ENCODE measurements at places on chromosomes 1 and 21. TPM values are rescaled to one million over a fixed set of nuclear protein-coding genes. Genes with fewer than 3 reads are reported as not detected.

- H3K27ac ChIP-seq, result peak overlapping the region; percentile 90
- H3K4me1 ChIP-seq, result peaks cover 22% of the 10 kb centered on the region
- peak overlapping the region; percentile 24 for H3K4me3 ChIP-seq
- no peaks in the 10 kb centered on the region for H3K27me3 ChIP-seq
- no peaks in the 10 kb centered on the region for H3K36me3 ChIP-seq
Measured at GRCh38 chr1:2499986-2500596, 24.0 kb downstream of the PLCH2 start.

DNA sequence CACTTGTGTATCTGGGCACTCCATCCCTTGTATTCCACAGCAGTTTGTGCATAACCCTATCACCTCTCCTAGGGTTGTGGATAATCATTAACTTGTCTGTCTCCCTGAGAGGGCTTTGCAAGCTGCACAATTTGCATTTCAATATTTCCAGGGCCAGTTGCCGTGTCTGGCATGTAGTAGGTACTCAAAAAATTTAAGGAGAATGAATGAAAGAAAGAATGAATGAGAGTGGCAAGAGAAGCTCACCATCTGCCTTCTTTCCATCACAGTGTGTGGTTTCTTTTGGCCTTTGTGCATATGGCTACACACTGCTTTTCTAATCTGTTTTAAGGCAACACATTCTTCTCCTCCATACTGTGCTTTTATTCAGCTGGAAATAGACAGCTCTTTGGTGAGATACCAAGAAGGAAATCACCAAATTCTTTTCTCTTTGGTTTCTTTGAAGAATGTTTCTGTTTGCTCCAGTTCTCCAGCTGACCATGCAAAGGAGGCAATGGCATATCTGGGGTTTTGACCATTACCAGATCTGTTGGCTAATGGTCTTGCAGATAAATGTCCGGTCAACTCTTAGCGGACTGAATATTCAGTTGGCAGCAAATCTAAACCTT lies 49.4 kb downstream of the NGF start:
- H3K4me3 ChIP-seq, result no peak overlapping the region
- no peak for DNase-seq
- no peaks in the 10 kb centered on the region for H3K4me1 ChIP-seq
- no peak overlapping the region for H3K27ac ChIP-seq
- no peaks in the 10 kb centered on the region for H3K36me3 ChIP-seq

- no peaks in the 10 kb centered on the region for H3K36me3 ChIP-seq
- no peaks in the 10 kb centered on the region for H3K4me1 ChIP-seq
- H3K27me3 ChIP-seq, result no peaks in the 10 kb centered on the region
- H3K27ac ChIP-seq, result no peak overlapping the region
- DNase-seq, result no peak
Measured at GRCh38 chr21:18002393-18002792, 183.2 kb upstream of the C21orf91 start.

GRCh38 chr1:36107394-36107793 lies 17.6 kb downstream of the COL8A2 start:
- peaks cover 31% of the 10 kb centered on the region for H3K4me1 ChIP-seq
- no peak for DNase-seq
- no peak overlapping the region for H3K4me3 ChIP-seq
- peak overlapping the region; percentile 46 for H3K27ac ChIP-seq

- H3K36me3 ChIP-seq, result no peaks in the 10 kb centered on the region
- H3K27me3 ChIP-seq, result no peaks in the 10 kb centered on the region
- H3K4me3 ChIP-seq, result no peak overlapping the region
- DNase-seq, result no peak
Measured at GRCh38 chr1:2987773-2988172, 33.5 kb upstream of the ACTRT2 start.

The PDE4B gene
- 26.5 TPM for total RNA-seq

GRCh38 chr1:160855181-160855981 lies 7.3 kb downstream of the CD244 start:
- H3K4me3 ChIP-seq, result no peak overlapping the region
- peaks cover 2% of the 10 kb centered on the region for H3K4me1 ChIP-seq
- H3K27me3 ChIP-seq, result no peaks in the 10 kb centered on the region
- no peaks in the 10 kb centered on the region for H3K36me3 ChIP-seq
- DNase-seq, result no peak

The MROH9 gene
- total RNA-seq, result not detected

The FNDC10 gene
- 7.9 TPM for total RNA-seq

GRCh38 chr1:84583648-84584047 lies 9.4 kb upstream of the CTBS start:
- H3K4me3 ChIP-seq, result no peak overlapping the region
- H3K27me3 ChIP-seq, result peaks cover 4% of the 10 kb centered on the region
- no peak overlapping the region for H3K27ac ChIP-seq
- no peak for DNase-seq

The UBXN10 gene
- 0.22 TPM for total RNA-seq

- H3K4me3 ChIP-seq, result no peak overlapping the region
- H3K4me1 ChIP-seq, result peaks cover 5% of the 10 kb centered on the region
- no peaks in the 10 kb centered on the region for H3K36me3 ChIP-seq
Measured at GRCh38 chr1:234561319-234561718, 48.7 kb downstream of the IRF2BP2 start.

DNA sequence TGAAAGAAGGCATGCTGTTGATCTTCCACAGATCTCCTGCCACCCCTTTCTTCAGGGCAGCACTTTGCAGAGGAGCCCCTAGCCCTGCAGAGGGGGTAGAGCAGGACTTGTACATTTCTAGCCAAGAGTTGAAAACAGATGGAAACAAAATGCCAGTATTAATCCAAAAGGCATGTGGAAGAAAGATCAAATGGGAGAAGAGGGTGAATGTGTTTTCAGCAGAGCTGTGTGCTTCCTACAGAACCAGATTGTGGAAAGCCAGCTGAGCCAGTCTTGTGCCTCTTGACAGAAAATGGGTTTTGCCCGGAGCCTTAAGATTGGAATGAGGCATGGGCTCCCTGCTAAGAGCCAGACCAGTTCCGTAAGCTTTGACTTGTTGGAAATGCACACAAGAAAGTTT lies 105.2 kb upstream of the TSPAN2 start:
- DNase-seq, result no peak
- H3K27ac ChIP-seq, result no peak overlapping the region
- peaks cover 8% of the 10 kb centered on the region for H3K27me3 ChIP-seq
- H3K4me3 ChIP-seq, result no peak overlapping the region
- H3K36me3 ChIP-seq, result no peaks in the 10 kb centered on the region

- H3K36me3 ChIP-seq, result no peaks in the 10 kb centered on the region
- H3K27ac ChIP-seq, result peak overlapping the region; percentile 48
- no peaks in the 10 kb centered on the region for H3K4me1 ChIP-seq
- H3K27me3 ChIP-seq, result peaks cover 32% of the 10 kb centered on the region
- H3K4me3 ChIP-seq, result no peak overlapping the region
- DNase-seq, result no peak
Measured at GRCh38 chr1:22341791-22342605, 109.7 kb upstream of the ZBTB40 start.

The BATF3 gene
- total RNA-seq, result 14.0 TPM

DNA sequence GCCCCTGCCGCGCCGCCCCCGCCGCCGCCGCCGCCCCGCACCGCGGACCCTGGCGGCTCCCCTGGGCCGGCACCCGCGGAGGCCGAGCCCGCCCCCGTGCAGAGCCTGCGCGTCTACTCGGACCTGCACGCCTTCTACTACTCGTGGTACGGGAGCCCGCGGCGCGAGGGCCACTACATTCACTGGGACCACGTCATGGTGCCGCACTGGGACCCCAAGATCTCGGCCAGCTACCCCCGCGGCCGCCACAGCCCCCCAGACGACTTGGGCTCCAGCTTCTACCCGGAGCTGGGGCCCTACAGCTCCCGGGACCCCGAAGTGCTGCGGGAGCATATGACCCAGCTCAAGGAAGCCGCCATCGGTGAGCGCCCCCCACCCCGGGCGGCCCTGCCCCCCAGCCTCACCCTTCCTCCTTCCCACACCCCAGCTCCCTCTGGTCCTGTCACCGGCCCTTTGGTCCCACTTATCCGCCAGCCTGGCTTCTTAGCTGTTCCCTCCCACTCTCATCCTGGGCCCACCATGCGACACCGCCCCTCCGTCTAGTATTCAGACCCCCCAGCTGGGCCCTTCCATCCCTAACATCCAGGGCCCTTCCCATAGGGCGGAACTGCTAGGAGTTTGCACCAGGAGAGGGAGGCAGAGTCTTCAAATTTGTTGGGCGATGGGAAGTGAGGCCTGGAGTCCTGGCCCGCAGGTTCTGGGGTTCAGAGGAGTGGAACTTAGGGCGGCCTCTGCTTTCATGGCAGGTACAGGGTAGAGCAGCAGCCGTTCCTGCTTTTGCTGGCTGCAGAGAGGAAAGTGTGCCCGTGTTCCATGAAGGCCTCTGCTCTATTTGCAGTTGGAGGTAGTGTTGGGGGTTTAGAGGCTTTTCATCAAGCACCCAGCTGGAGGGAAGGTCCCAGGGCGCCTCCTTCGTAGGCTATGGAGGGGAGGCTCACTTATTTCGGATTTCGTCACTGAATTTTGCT lies 1.0 kb downstream of the MANEAL start:
- H3K27ac ChIP-seq, result no peak overlapping the region
- peaks cover 35% of the 10 kb centered on the region for H3K27me3 ChIP-seq
- no peaks in the 10 kb centered on the region for H3K36me3 ChIP-seq
- no peak for DNase-seq
- peak overlapping the region; percentile 68 for H3K4me3 ChIP-seq

GRCh38 chr1:79825551-79825950 lies 819.0 kb upstream of the ADGRL4 start:
- H3K27me3 ChIP-seq, result no peaks in the 10 kb centered on the region
- H3K36me3 ChIP-seq, result no peaks in the 10 kb centered on the region
- H3K4me3 ChIP-seq, result no peak overlapping the region
- no peak overlapping the region for H3K27ac ChIP-seq

- H3K4me3 ChIP-seq, result no peak overlapping the region
- no peaks in the 10 kb centered on the region for H3K4me1 ChIP-seq
- H3K36me3 ChIP-seq, result no peaks in the 10 kb centered on the region
- H3K27ac ChIP-seq, result no peak overlapping the region
Measured at GRCh38 chr1:248696774-248697173, 5.8 kb downstream of the OR14I1 start.

GRCh38 chr1:178218550-178218949 lies 124.6 kb downstream of the RASAL2 start:
- no peaks in the 10 kb centered on the region for H3K27me3 ChIP-seq
- H3K36me3 ChIP-seq, result no peaks in the 10 kb centered on the region
- DNase-seq, result no peak
- no peak overlapping the region for H3K4me3 ChIP-seq
- H3K4me1 ChIP-seq, result no peaks in the 10 kb centered on the region
- no peak overlapping the region for H3K27ac ChIP-seq

GRCh38 chr1:208154040-208154439 lies 90.1 kb downstream of the PLXNA2 start:
- H3K4me3 ChIP-seq, result no peak overlapping the region
- H3K27ac ChIP-seq, result no peak overlapping the region
- DNase-seq, result no peak

The L1TD1 gene
- not detected for total RNA-seq

GRCh38 chr1:180550241-180550640 lies 8.5 kb upstream of the OVAAL start:
- H3K27me3 ChIP-seq, result peaks cover 2% of the 10 kb centered on the region
- no peak overlapping the region for H3K27ac ChIP-seq
- H3K36me3 ChIP-seq, result no peaks in the 10 kb centered on the region

- peaks cover 70% of the 10 kb centered on the region for H3K36me3 ChIP-seq
- peak; percentile 51 for DNase-seq
- peaks cover 89% of the 10 kb centered on the region for H3K4me1 ChIP-seq
- H3K4me3 ChIP-seq, result peak overlapping the region; percentile 62
- no peaks in the 10 kb centered on the region for H3K27me3 ChIP-seq
Measured at GRCh38 chr1:198678901-198679329, 40.1 kb downstream of the PTPRC start.

DNA sequence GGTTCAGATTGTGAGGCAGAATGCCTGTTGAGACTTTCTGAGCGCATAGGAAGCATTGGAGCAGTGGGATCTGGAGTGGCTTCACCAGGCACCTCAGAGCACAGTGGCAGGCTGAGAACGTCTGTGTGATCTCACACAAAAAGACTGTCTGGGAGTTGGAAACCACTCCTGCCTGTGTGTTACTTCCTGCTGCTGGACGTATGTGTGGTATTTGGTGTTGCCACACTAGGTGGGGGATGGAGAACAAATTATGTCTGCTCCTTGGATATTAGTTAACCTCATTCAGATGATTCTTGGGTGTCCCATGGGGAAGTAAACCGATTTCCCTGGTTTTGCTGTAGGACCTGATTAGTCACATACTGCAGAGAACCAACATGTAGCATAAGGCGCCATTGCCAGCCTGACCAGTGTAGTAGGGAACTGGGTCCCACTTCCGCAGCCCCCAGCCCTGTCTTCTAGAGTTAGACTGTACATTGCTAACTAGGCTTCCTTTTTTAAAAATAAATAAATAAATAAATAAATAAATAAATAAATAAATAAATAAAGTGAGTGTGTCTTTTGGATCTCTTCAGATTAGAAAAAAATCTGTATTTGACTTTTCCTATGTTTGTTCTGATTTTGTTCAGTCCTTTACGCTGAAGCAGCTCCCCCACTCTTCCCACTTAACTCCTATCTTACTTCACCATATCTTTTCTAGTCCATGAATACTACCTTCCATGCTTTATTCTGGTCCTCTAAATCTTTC lies 26.9 kb downstream of the UCK2 start:
- no peak overlapping the region for H3K4me3 ChIP-seq
- no peaks in the 10 kb centered on the region for H3K27me3 ChIP-seq
- H3K27ac ChIP-seq, result no peak overlapping the region
- no peak for DNase-seq

GRCh38 chr1:173015629-173016028 lies 35.1 kb downstream of the TNFSF18 start:
- no peak for DNase-seq
- H3K36me3 ChIP-seq, result no peaks in the 10 kb centered on the region
- peaks cover 17% of the 10 kb centered on the region for H3K27me3 ChIP-seq

GRCh38 chr1:23588749-23589548 lies 29.6 kb upstream of the ID3 start:
- no peaks in the 10 kb centered on the region for H3K36me3 ChIP-seq
- H3K4me3 ChIP-seq, result no peak overlapping the region
- H3K27me3 ChIP-seq, result no peaks in the 10 kb centered on the region
- DNase-seq, result no peak

The CFAP57 gene
- total RNA-seq, result not detected

- peak overlapping the region; percentile 59 for H3K4me3 ChIP-seq
- H3K27me3 ChIP-seq, result no peaks in the 10 kb centered on the region
- peaks cover 78% of the 10 kb centered on the region for H3K4me1 ChIP-seq
- peak overlapping the region; percentile 51 for H3K27ac ChIP-seq
Measured at GRCh38 chr1:8966606-8967005, 20.9 kb downstream of the CA6 start.

The C4BPA gene
- not detected for total RNA-seq

DNA sequence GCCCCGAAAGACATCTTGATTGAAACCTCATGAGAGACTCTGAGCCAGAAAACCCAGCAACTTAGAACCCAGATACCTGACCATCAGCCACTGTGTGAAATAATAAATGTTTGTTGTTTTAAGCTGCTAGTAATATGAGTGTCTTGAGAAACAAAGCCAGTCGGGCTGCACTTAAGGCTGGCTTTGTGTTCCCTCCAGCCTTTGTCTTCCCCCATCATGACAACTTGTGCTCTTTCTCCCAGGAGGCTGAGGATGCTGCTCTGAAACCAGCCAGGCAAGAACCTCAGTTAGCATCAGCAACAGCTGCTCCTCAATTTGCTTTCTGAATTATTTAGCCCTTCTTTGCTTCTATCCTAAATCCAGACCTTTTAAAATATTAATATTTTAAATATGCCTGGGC lies 78.2 kb downstream of the SLC16A1 start:
- no peaks in the 10 kb centered on the region for H3K36me3 ChIP-seq
- no peak for DNase-seq
- H3K27me3 ChIP-seq, result peaks cover 14% of the 10 kb centered on the region
- no peaks in the 10 kb centered on the region for H3K4me1 ChIP-seq
- no peak overlapping the region for H3K4me3 ChIP-seq
- no peak overlapping the region for H3K27ac ChIP-seq

Measured in activated CD4-positive, alpha-beta T cell treated with anti-CD3 and anti-CD28 coated beads, Interleukin-2, amount 10 ng/mL, durations not matched to agents 7 days and 5 days (primary cell).